Activated naive CD4-positive, alpha-beta T cell treated with anti-CD3 and anti-CD28 coated beads, Interleukin-2, amount 10 ng/mL, durations not matched to agents 7 days and 5 days (primary cell): ENCODE measurements at places on chromosomes 3 and 15.

DNA sequence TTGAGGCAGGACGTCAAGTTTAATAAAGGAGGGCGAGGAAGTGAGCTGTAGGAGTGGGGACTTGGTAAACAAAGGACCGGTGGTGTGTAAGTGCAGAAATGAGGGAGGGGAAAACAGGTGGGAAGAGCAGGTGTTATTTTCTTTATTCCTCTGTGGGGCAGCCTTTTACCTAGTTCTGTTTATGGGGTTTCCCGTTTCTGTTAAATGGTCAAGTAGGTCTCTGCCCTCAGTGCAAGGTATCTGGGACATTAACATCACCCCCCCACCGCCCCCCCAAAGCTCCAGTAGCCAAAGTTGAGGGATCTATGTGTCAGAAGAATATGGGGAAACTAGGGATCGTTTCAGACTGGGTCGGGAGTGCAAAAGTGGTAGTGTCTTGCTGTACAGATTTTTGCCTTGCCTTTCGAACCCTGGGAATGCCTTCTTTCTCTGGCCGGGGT, 893 bp downstream of the MGA start:
- DNase-seq, result no peak

- no peak for DNase-seq
Measured at GRCh38 chr3:71551311-71551919, 32.1 kb downstream of the FOXP1 start.

DNA sequence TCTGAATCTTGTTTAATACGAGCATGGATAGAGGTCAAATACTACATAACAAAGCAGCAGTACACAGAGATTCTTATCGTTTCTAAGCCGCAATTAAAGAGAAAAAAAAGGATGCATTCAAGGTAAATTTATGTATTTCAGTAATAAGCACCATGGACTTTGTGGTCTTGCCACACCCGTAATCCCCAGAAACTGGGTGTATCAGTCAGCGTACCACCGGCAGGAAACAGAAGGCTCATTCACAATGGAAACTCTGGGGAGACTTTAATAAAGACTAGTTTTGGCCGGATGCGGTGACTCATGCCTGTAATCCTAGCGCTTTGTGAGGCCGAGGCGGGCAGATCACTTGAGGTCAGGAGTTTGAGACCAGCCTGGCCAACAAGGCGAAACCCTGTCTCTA, 81.9 kb upstream of the ZNF280D start:
- DNase-seq, result no peak

- no peak for DNase-seq
Measured at GRCh38 chr15:78734451-78735064, 76.7 kb downstream of the ADAMTS7 start.

DNA sequence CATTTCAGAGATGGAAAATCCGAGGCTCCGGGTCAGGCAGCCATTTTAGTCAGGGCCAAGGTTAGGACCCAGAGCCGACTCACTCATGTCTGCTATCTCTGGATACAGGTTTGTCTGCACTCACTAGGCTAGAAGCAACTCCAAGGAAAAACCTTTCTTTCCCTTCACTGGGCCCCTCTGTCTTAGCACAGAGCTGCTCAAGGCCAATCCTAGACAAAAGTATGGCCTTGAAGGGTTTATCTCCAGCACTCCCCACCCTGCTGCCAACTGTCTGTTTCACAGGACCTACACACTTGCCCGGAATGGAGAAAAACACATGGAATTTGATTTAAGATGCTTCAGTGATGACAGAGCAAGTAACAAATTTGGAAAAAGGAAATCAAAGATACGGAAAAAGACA, 25.6 kb downstream of the ACAN start:
- DNase-seq, result no peak

DNA sequence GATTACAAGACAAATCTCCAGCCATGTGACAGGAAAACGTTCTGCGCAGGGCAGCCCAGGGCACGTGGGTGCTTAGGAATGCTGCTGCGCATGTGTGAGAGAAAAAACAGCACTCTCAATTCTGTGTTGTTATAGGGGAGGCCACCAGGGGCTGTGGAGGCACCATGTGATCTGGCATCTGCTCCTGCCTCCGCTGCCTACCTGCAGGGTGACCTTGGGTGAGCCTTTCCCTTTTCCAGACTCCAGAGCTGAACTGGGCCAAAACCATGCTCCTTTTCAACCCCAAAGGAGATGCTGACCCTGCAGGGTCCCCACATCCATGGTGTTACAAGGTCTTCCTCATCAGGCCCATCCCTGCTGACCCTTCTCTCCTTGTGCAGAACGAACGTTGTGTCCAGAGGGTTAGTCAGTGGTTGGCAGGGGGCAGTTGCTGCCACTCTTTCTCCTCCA, 81.5 kb upstream of the RASGRF1 start:
- no peak for DNase-seq
